ENCODE measurements at places on chromosomes 12 and 14.

GRCh38 chr14:89277203-89277602, 139.8 kb downstream of the FOXN3 start:
- no peak for DNase-seq

GRCh38 chr12:6266541-6266966, 43.9 kb upstream of the PLEKHG6 start:
- DNase-seq = no peak

DNA sequence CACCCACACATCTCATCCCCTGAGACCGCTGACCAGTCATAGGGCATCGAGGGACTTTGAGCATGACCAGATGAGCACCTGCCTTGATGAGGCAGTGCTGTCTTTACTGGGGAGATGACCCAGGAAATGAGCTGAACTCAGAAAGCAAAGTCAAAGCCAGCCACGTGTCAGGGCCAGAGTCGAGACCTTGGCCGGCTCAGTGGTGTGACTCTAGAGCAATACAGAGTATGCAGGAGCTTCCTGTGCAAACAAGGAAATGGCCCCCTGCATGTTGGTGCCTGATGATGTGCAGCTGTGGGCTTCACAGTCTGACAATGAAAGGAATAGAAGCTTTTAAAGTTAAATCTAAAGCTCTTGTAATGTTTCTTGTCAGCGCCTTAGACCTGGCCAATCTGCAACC, 332.9 kb downstream of the PCNX1 start:
- no peak for DNase-seq

- DNase-seq = no peak
Observed at GRCh38 chr12:6083601-6084000, 40.9 kb downstream of the VWF start.

DNA sequence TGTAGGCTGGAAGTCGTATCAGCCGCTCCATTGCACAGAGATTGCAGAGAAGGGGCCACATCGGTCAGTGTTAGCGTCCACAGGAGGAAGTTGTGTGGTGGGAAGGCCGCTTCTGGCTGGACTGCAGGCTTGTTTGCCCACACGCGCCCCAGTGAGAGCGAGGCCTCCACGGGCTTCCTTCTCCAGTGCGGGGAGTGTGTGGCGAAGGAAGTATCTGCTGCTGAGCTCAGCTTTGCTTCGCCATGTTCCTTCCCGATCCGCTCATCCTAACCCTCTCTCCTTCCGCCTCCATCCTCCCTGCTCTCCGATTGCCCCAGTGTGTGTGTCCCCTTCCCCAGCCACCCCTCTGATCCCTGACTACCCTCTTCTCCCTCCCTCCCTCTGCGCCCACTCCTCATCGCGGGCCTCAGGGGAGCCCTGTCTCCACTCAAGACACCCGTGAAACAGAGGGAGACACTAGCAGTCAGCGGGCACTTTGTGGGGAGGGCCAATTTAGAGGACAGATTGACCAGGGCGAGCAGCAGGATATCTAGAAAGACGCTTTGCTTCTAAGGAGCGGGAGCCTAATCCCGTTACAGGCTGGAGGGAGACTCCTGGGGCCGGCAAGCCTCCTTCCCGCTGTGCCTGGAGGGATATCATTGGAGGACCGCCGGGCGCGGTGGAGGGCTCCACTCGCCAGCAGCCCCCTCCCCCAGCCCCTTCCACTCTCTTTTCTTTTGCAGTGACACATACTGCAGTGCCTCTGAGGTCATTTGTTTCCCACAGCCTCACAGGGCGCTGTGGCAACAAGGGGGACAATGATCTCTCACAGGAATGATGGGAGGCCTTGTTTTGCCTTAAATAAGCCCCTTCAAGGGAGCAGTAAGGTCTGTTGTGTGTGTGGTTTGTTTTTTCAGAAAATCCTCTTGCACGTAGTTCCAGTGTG, 428.8 kb downstream of the ZFP36L1 start:
- no peak for DNase-seq

DNA sequence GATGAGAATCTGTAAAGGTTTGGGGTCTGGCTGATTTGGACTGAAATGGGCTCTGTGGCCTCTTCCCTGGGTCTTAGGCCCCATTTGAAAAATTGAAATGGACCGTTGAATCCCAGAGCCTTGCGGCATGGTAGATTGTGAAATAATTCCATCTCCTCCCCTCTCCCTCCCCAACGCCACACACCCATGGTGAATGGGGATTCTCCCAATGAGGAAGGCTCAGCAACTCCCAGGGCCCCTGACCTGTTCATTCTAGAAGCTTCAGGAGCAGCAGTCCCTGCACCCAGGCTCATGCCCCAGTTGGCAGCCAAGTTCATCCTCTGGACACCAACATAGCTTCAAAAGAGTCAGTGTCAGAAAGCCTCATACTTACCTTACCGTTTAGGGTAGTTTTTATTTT, 217.4 kb downstream of the ZFP36L1 start:
- no peak for DNase-seq

DNA sequence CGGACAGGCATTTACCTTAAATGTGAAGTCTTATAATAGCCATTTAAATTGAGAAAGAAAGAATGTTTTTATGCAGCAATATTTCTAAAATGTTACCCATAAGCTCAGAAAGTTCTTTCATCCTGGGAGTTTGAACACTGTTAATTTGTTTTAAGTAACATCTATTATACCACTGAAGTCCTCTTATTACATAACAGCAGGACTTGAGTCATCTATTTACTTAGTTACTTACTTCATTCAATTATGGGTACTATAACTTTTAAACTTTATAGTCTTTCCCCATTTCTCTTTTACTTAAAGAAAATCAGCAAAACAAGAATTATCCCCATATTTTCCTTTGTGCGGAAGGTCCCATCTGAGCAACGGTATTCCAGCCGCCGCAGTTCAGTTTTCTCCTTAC, 473.1 kb downstream of the ETNK1 start:
- no peak for DNase-seq

DNA sequence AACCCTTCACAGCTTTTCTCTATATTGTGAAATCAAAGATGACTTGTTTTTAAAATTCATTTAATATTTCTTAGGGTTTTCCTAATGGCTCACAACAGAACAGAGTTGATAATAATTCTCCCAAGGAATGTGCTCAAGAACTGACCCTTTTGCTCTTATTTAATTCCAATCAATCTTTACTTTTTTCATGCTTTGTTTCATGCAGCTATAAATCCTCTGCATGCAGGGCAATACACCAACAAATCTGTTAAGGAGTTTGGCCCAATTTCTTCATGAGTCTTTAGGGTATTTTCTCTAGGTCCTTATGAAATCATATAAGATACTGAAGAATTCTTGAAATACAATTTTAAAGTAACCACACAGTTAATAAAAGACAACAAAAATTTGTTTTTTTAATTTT, 264.2 kb downstream of the SLC6A15 start:
- no peak for DNase-seq

DNA sequence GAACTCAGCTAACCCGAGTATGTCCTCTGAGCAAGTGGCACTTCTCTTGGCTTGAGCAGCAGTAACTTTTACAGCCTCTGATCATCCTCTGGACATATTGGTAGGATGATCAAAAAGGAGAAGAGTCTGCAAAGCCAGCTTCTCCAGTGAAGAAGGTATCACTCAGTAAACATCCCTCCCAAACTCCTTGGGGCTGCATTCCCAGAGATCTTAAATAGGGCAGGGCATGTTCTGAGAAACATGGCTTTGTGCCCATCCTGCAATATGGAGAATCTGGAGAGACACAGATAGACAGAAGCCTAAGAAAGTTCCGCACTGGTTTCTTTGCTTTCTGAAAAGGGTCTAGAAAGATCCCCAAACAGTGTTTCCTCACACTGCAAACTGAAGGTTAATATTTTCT, 65.4 kb downstream of the RBM19 start:
- DNase-seq = no peak

GRCh38 chr12:121983536-121984210, 38.0 kb upstream of the BCL7A start:
- DNase-seq = no peak

DNA sequence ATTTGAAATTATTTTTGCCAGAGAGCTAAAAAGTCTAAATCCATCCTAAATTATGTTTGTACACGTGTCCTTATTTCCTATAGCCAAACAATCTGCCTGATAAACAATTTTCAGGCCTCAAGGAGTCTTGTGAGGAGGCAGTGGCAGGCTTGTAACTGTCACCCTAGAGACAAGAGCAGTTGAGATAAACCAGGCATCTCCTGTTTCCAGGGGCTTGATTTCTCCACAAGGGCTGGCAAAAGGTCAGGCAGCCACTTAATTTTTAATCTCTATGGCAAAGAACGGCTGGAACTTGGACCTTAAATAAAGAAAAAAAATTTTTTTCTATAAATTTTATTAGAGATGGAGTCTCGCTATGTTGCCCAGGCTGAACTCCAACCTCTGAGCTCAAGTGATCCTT, 15.5 kb downstream of the PKP2 start:
- DNase-seq = no peak

GRCh38 chr12:80625051-80625450, 82.4 kb upstream of the MYF6 start:
- DNase-seq = no peak

DNA sequence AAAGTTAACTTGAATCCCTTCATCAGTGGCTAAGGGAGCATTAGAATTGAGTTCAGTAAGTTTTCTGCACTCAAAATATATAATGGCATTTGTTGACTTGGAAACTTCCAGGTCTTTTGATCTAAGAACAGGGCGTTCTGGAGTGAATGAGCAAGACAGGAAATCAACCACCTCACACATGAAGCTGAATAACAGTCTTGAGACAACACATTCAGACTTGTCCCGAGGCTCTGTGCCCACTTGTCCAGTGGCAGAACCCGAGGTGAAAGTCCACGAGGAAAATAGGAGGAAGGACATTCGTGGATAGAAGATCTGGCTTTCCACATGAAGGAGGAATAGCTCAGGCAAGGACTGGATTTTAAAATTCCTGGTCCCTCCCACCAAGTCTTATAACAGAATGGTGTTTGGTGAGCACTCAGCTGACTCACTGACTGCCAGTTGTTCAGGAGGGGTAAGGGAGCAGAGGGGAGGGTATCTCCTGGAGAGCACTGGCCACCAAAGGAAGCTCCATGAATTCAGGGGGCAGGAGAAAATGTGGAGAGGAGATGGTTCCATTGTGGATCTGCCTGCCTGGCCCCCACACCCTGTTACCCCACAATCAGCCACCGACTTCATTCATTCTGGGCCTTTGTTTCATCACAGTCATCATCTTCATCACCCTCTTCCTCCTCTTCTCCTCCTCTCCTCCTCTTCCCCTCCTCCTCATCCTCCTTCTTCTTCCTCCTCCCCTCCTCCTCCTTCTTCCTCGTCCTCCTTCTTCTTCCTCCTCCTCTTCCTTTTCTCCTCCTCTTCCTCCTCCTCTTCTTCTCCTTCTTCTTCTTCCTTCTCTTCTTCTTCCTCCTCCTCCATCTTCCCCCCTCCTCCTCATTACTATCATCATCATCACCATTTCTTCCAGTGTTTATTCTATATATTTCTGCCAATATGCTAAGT, 620.1 kb downstream of the MED13L start:
- no peak for DNase-seq

- DNase-seq = no peak
Observed at GRCh38 chr12:91271185-91271584, 88.6 kb upstream of the DCN start.

DNA sequence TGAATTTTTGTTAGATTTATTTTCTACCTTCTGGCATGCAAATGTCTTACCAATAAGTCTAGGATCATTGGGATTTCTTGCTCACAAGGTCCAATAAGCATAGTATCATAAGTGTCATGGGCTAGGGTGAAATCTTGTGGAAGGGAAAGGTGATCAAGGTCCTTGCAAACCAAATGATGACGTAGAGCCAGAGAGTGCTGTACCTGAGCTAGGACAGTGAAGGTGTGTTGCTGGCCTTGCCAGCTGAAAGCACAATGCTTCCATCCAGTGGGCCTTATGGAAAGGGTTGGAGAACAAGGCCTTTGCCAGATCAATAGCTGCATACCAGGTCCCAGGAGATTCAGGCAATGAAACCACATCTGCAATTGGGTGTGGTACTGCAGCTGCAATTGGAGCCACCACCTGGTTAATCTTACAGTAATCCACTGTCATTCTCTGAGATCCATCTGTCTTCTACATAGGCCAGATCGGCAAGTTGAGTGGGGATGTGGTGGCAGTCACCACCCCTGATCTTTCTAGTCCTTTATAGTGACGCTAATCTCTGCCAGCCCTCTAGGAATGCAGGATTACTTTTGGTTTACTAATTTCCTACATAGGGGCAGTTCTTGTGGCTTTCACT, 208.9 kb upstream of the MYL2 start:
- no peak for DNase-seq

GRCh38 chr12:117921929-117922777, 46.6 kb downstream of the KSR2 start:
- DNase-seq = no peak

- DNase-seq = no peak
Observed at GRCh38 chr14:71780075-71780474, 152.2 kb upstream of the RGS6 start.

- DNase-seq = no peak
Observed at GRCh38 chr12:120830052-120830940, 73.9 kb downstream of the SPPL3 start.

DNA sequence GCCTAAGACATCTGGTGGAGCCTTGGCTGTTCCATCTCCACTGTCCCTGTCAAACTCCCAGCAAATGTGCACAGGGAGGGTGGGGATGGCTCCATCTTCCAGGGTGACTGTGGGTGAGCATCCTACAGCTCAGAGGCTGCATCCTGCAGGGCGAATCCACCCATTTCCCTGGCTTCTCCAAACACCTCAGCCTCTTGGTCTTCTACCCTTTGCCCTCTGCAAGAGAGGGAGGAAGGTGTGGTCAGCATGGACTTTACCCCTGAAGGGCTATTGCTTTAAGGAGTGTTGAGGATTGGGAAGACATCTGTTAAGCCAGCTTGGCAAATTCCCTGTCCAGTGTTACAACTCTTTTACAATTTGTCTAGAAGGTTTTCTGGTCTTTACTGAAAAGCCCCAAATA, 23.1 kb upstream of the DGLUCY start:
- DNase-seq = no peak

DNA sequence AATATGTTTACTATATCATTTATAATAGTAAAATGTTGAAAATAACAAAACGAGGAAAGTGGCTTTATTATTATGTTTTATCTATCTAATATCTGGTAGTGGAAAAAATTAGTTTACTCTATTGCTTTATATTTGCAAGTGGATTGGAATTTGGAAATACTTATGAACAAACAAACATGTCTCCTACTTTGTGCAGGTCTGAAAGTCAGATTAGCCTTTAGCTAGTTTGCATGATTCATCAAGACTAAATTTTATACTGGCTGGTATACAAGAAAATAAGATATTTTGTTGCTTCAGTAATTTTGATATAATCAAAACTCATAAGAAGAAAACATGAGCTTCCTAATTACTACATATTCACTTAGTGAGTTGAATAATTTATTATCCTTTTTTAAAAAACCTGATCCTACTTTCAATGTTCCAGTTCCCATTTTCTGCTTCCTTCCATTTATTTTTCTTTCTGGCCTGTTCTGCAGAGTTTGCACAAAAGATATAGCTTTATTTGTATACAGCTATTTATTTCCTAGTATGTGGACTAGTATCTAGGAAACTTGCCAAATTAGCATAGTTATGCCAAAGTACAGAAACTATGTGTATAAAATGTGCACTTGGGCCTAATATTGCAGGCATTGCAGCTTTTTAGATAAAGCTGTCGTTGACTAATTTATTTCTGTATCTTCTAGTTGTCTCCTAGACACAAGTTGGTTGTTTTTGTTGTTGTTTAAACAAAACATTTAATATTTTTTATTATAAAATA, 122.0 kb downstream of the AKAP6 start:
- DNase-seq = no peak
